HEK293T (cell line): ENCODE measurements at places on chromosomes 1 and 21.
A peak's percentile ranks its signal among the peaks of the same experiment; 100 is the strongest.

DNA sequence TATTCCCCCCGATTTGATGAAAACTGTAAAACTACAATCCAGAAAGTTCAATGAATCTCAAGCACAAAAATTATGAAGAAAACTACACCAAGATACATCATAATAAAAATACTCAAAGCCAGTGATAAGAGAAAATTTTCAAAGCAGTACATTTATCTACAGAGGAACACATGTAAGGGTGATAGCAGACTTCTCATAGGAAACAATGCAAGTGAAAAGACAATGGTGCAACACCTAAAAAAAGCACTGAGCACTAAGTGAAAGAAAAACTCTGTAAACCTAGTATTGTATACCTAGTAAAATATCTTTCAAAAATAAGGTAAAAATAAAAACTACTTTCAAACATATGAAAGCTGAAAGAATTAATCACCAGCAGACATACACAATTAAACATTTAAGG lies 76.1 kb upstream of the IRF2BP2 start:
- DNase-seq: no peak

DNA sequence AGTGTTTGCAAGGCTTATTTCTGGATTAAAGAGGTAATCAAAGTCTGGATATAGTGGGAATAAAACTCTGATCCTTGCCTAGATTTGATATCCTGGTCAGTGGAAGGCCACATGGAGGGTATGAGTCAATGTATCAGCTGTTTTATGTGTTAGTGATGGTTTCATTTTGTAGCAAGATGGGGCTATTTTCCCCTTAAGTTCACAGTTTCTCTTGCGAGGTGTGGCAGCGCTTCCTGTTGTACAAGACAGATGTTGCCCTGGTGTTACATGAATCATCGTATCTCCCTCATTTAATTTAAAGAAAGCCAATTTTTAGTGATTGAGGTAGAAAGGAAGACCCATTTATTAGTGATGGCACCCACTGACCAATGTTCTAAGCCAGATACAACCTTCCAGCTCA lies 220.2 kb downstream of the DUSP10 start:
- DNase-seq: no peak

DNA sequence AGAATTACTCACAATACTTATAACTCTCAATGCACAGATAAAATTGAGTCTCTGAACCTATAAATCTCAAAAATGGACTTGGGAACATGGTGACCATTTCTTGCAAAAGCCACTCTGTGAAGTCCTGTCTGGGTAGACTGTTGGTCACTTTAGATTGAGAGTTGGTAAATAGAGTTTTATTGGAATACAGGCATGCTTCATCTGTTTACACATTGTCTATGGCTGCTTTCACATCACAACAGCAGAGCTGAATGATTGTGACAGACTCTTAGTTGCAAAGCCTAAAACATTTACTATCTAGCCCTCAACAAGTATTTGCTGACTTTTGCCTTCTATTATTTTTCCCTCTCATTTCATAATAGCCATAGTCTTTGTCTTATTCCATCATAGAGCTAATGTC lies 24.1 kb upstream of the ASPM start:
- no peak for DNase-seq

- DNase-seq: no peak
These were observed 180.0 kb upstream of the KCND3 start for GRCh38 chr1:112169517-112169916.

DNA sequence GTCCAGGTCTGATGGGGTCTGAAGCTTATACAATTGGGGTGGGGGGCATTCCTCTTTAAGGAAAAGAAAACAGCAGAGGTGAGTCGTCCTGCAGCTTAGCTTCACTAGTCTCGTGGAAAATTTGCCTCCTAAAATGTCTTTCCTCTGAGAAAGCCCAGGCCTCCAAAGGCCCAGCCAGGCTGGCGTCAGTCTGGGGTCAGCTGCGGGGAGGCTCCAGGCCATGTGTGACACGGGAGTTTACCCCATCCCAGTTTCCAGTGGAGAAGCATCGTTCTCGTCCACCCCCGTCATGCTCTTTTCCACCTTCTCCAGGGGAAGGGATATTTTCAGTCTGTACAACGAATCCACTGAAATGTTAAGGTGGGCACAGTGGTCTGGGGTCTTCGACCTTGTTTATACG lies 42.8 kb downstream of the B3GALT5 start:
- no peak for DNase-seq

- no peak for DNase-seq
These were observed 92.0 kb upstream of the PPM1J start for GRCh38 chr1:112807117-112807516.

DNA sequence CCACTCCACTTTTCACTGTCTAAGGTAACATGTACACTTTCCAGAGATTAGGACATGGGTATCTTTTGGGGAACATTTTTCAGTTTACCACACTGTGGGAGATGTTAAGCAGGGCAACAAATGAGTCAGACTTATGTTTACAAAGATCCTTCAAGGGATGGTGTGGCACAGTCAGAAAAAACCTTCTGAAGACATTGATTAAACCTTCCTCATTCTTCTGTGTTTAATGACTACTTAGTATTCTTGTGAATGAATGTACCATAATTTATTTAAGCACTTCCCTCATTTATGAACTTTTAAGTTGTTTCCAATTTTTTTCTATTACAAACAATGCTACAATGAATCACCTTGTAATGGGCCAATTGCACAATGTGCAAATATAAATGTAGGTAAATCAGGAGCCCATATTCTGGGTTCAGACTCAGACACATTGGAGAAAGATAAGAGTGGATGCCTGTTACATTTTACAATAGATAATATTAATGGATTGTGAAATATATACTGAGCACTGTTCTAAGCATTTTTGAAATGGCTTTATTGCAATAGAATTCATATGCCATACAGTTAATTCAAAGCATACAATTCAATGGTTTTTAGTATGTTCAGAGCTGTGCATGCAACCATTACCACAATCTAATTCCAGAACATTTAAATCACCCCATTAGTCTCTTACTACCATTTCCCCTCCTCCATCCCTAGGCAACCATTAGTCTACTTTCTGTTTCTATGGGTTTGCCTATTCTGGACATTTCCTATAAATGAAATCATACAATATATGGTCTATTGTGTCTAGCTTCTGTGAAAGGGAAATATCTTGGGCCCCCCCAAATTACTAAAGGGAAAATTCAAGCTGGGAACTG lies 1.9 kb upstream of the SFT2D2 start:
- DNase-seq: no peak

DNA sequence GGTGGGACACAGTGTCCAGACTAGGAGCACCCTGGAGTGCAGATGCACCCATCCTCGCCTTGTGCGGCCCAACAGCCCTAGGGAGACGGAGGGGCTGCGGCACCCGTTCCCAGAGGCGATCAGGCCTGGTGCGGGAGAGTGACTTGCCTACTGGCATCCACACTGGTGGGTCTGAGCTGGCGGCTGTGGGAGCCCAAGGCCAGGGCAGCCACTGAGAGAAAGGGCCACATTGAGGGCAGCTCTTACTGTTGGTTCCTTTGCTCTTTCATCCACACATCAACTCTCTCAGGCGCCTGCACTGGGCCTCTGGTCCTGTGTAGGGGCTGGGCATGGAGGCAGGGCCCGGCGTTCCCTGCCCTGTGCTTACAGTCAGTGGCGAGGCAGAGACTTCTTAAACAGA lies 8.6 kb downstream of the PODN start:
- no peak for DNase-seq

- DNase-seq: no peak
These were observed 12.9 kb upstream of the SELENON start for GRCh38 chr1:25786887-25787759.

DNA sequence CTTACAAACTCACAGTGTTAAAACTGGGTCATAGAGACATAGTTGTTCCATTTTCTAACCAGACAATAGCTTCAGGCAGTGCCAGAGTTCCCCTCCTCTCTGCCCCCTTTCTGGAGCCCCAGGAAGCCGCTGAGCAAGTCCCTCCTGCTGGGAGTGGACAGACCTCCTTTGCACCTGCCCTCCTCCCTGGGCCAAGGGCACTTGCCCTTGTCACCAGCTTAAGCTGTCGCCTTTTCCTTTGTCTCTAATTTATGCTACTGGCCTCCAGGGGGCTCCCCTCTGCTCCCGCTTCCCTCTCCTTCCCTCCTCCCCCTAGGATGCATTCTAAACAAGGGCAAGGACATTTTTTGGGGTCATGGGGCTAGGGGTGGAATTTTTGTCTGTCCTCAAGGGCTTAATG lies 182.4 kb downstream of the MIS18A start:
- DNase-seq: peak; percentile 69

- no peak for DNase-seq
These were observed 6.5 kb upstream of the GLRX2 start for GRCh38 chr1:193111641-193112090.

- DNase-seq: no peak
These were observed 6.7 kb downstream of the CRP start for GRCh38 chr1:159707472-159708260.

DNA sequence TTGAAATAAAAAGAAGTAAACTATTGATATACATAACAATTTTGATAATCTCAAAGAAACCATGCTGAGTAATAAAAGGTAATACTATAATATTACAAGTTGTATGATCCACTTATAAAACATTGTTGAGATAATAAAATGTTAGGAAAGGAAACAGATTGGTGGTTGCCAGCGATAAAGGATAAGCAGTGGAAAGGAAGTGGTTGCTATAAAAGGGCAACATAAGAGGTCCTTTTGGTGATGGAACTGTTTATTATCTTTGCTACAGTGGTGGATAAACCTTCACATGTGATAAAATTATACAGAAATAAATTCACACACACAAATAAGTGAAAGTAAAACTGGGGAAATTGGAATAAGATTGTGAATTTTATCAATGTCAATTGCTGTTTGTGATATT lies 15.1 kb downstream of the OR6F1 start:
- DNase-seq: no peak

GRCh38 chr1:25433389-25434186 lies 2.9 kb downstream of the MACO1 start:
- no peak for DNase-seq

GRCh38 chr1:41615981-41616380 lies 131.5 kb upstream of the EDN2 start:
- DNase-seq: no peak

GRCh38 chr1:242870966-242871365 lies 346.5 kb upstream of the PLD5 start:
- no peak for DNase-seq

- no peak for DNase-seq
These were observed 6.2 kb downstream of the MACF1 start for GRCh38 chr1:39210649-39211048.

DNA sequence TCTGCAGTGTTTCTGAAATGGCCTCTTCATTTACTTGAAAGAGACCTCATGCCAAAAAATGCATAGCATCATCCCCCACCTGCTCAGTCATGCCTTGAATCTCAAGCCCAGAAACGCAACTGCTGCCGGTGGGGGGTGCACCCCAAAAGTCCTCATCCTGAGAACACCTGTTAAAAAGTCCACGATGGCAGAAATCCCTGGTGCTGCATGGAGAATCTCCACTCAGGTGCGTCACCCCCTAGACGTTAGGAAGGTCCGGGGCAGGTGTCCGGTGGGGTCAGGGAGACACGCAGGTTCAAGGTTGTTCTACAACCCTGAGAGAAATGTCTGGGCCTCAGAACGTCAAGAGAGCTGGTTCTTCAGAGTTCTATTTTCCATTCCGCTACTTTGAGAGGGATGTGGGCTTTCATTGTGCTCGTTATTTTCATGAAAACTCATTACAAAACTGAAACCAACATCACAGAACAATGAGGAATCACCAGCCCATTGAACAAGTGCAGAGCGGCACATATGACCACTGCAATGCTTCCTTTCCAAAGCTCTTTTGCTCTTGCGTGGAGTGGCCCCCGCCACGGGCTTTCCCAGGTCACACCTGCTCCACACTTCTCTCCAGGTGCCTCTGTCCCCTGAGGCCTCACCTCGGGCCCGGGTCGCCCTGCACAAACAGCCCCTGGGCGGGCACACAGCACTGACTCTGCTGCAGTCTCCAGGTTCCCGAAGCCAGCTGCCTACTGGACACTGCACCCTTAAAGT lies 201.9 kb downstream of the TOMM20 start:
- no peak for DNase-seq

- DNase-seq: no peak
These were observed 888.3 kb downstream of the LTN1 start for GRCh38 chr21:28104346-28104745.

DNA sequence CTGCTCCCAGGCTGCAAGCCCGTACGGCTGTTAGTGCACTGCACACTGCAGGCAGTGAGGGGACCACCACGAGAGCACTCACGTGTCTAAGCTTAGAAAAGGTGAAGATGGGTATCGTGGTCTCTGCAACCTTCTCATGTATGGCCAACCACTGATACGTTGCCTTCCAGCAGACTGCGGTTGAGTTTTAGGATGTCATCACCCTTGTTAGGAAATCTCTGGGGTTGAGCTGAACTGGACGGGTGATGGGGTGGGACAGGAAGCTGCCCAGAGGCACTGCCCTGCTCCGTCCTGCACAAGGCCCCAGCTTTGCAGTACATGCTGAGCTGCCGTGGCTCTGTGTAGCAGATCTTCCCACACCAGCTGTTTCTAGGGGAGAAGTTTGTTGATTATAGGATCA lies 43.3 kb downstream of the FAAP20 start:
- no peak for DNase-seq

- DNase-seq: no peak
These were observed 2.4 kb downstream of the TNFAIP8L2 start for GRCh38 chr1:151158751-151159251.

GRCh38 chr1:51304360-51304759 lies 26.0 kb downstream of the TTC39A start:
- no peak for DNase-seq

- DNase-seq: no peak
These were observed 180.8 kb upstream of the CAMK1G start for GRCh38 chr1:209402697-209403096.

- DNase-seq: no peak
These were observed 8.3 kb upstream of the KIAA0040 start for GRCh38 chr1:175200678-175201521.

- no peak for DNase-seq
These were observed 31.8 kb upstream of the RBM15 start for GRCh38 chr1:110307239-110307974.

GRCh38 chr1:70003211-70003908 lies 202.0 kb downstream of the LRRC40 start:
- no peak for DNase-seq

DNA sequence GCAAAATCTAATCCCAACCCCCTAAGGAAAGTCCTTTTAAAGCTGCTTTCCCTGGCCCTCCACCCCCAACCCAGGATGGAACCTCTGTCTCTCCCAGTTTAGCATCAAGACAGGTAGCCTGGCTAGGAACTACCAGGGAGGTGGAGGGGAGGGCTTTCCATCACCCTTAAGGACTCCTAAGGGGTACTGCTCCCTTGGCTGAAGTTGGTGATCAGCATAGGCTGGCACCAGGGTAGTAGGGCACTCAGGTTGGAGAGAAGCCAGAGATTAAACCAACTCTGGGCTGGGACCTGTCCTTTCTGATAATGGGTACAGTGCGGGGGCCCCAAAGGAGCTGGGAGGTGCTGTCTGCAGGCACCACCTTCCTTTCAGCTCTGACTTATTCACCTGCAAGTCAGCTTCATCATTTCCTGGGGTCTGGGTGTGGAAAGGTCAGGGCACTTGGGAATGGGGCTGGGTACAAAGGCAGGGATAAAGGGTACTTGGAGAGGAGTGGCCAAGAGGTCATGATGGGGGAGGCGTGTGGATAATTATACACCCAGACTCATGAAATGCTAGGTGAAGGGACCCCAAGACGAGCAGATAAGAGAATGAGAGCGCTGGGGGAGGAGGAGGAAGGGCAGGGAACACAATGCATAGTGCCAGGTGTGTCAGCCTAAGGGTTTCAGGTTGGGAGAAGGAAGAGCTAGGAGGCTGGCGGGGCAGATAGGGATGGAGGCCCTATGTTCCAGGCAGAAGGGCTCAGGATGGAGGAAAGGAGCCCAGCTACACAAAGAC lies 1.2 kb downstream of the ARHGEF2 start:
- DNase-seq: no peak

- DNase-seq: no peak
These were observed 973 bp downstream of the KRTAP10-11 start for GRCh38 chr21:44647222-44647552.
